ENCODE measurements at places on chromosomes 5 and 9. TPM values are rescaled to one million over a fixed set of nuclear protein-coding genes. Genes with fewer than 3 reads are reported as not detected.

- H3K4me1 ChIP-seq, result no peaks in the 10 kb centered on the region
- H3K36me3 ChIP-seq, result no peaks in the 10 kb centered on the region
- no peak overlapping the region for H3K4me3 ChIP-seq
- DNase-seq, result no peak
Measured at GRCh38 chr9:8179381-8180053, 379.9 kb upstream of the DMAC1 start.

- H3K36me3 ChIP-seq, result no peaks in the 10 kb centered on the region
- no peak for DNase-seq
- H3K27me3 ChIP-seq, result no peaks in the 10 kb centered on the region
- H3K27ac ChIP-seq, result no peak overlapping the region
Measured at GRCh38 chr5:116130471-116130870, 45.6 kb downstream of the COMMD10 start.

GARNL3 gene
- total RNA-seq, result 34.4 TPM

DPH7 gene
- total RNA-seq, result 62.4 TPM

GRCh38 chr9:107906074-107906473 lies 416.5 kb upstream of the KLF4 start:
- H3K27ac ChIP-seq, result no peak overlapping the region
- no peak for DNase-seq
- H3K27me3 ChIP-seq, result no peaks in the 10 kb centered on the region

DNA sequence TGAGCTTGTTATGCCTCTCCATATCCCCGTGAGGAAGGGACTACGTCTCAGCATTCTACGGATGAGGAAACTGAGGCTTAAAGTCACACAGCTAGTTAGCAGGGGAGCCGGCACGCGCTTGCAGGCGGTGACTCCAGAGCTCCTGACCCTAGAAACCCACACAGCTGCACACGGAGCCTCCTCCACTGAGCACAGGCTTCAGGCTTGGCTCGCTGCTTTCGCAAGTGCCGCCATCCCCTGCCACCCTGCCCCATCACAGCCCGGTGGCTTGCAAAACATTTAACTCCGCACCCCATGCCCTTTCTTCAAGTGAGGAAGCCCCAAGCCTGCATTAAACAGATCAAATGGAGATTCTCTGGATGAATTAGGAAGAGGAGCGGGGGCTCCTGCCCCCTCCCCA lies 138.3 kb downstream of the HSD17B3 start:
- no peak overlapping the region for H3K4me3 ChIP-seq
- no peaks in the 10 kb centered on the region for H3K27me3 ChIP-seq
- DNase-seq, result no peak
- no peaks in the 10 kb centered on the region for H3K4me1 ChIP-seq
- no peak overlapping the region for H3K27ac ChIP-seq
- no peaks in the 10 kb centered on the region for H3K36me3 ChIP-seq

TMEM252 gene
- total RNA-seq, result not detected

DNA sequence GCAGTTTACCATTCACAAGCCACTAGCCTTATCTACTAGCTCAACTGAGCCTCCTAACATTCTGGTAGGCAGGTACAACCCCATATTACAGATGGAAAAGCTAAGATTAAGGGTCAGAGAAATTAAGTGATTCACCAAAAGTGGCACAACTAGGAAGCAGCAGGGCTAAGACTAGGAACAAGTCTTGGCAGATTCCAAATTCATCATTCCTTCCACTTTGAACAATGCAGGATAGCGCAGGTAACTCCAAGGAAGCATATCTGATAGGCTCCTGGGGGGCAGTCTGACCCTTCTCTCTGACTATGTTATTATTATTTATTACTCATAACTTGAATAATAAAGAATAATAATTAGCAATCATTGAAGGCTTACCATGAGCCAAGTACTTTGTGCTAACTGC lies 8.5 kb downstream of the HBEGF start:
- H3K27ac ChIP-seq, result no peak overlapping the region
- DNase-seq, result no peak
- H3K4me1 ChIP-seq, result no peaks in the 10 kb centered on the region
- no peaks in the 10 kb centered on the region for H3K27me3 ChIP-seq
- H3K36me3 ChIP-seq, result no peaks in the 10 kb centered on the region

DNA sequence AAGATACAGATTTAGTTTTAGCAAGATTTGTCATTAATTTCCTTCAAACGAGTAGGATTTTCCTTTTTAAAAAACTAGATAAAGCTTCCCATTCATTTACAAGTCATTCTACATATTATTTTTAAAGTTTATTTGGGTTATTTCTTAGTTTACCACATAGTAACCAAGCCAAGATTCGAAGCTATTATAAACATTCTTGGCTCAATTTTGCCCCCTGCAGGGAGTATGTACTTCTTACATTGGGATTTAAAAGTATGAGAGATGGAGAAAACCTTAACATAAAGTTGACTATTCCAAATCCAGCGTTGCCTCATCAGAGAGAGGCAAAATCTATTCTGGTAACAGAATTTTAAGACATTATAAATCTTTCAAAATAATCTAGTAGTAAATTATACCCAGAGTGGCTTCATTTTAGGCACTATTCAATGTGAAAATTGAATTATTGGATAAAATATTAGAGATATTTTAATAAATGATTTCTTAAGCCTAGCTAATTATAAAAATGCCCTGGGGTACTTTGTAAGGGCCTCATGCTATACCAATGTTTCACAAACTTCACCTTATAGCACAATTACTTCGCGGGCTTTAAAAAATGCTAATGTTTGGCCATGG lies 39.1 kb downstream of the FBN2 start:
- peak; percentile 45 for DNase-seq
- no peak overlapping the region for H3K27ac ChIP-seq
- no peaks in the 10 kb centered on the region for H3K27me3 ChIP-seq
- H3K36me3 ChIP-seq, result no peaks in the 10 kb centered on the region

DNA sequence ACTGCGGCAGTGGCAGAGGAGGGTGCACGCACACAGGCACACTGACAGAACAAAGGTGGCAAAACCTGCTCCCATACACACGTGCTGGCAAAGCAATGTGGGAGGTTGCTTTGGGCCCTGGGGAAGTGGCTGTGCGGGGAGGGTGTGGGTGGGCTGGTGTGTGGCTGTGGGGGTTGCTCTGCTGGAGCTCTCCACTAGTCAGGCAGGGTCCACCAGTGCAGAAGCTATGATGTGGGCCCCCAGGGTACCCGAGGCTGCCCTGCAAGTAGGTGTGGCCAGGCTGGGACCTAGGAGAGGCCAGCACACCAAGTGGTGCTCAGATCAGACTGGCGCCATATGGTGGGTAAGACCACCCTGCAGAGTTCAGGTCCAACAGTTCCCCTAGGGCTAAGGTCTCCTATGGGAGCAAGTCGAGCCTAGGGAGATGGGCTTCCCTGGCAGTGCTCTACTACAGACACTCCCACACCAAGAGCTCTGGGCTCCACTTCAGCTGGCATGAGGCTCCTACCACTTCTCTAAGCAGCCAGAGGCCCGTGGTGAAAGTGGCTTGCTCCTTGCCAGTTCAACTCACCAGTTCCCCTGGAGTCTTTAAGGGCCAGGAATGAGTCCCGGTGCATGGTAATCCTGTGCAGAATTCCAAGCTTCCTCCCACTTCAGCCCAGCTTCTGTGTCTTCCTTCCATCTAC lies 46.2 kb upstream of the IFNE start:
- H3K4me1 ChIP-seq, result no peaks in the 10 kb centered on the region
- no peaks in the 10 kb centered on the region for H3K36me3 ChIP-seq
- DNase-seq, result no peak
- no peak overlapping the region for H3K27ac ChIP-seq
- H3K4me3 ChIP-seq, result no peak overlapping the region
- peaks cover 3% of the 10 kb centered on the region for H3K27me3 ChIP-seq

DNA sequence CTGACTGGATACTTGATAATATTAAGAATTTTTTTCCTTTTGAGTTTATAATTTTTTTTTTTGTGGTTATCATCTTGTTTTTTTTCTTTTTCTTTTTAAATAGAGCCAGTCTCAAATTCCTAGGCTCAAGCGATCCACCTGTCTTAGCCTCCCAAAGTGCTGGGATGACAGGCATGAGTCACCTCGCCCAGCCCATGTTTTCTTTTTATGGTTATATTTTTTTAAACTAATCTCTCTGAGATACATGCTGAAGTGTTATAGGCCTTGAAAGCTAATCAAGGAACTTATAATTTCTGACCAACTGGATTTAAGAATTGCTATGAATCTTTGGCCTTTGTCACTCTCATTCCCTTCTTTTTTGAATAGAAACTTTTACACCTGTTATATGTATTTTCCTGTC lies 6.8 kb upstream of the AMACR start:
- H3K36me3 ChIP-seq, result no peaks in the 10 kb centered on the region
- H3K27me3 ChIP-seq, result no peaks in the 10 kb centered on the region
- H3K4me1 ChIP-seq, result no peaks in the 10 kb centered on the region
- no peak overlapping the region for H3K27ac ChIP-seq
- no peak overlapping the region for H3K4me3 ChIP-seq

- H3K27ac ChIP-seq, result no peak overlapping the region
- no peaks in the 10 kb centered on the region for H3K4me1 ChIP-seq
- H3K36me3 ChIP-seq, result no peaks in the 10 kb centered on the region
- DNase-seq, result no peak
Measured at GRCh38 chr9:104921067-104921741, 6.8 kb downstream of the ABCA1 start.

DNA sequence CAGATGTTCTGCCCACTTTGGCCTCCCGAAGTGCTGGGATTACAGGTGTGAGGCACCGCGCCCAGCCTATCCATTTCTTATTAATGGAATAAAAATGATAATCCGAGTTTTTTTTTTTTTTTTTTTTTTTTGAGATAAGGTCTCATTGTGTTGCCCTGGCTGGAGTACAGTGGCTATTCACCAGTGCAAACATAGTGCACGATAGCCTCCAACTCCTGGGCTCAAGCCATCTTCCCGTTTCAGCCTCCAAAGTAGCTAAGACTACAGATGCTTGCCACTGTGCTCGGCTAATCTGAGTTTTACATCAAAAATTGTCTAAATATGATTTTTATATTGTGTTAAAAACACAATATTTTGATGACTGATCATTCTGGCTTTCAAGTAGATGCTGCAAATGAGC lies 6.6 kb downstream of the GPR107 start:
- H3K27me3 ChIP-seq, result no peaks in the 10 kb centered on the region
- H3K36me3 ChIP-seq, result no peaks in the 10 kb centered on the region
- no peak overlapping the region for H3K4me3 ChIP-seq
- no peaks in the 10 kb centered on the region for H3K4me1 ChIP-seq
- no peak overlapping the region for H3K27ac ChIP-seq

- peak overlapping the region; percentile 40 for H3K4me3 ChIP-seq
- H3K27me3 ChIP-seq, result peaks cover 3% of the 10 kb centered on the region
- H3K36me3 ChIP-seq, result no peaks in the 10 kb centered on the region
- H3K4me1 ChIP-seq, result peaks cover 32% of the 10 kb centered on the region
Measured at GRCh38 chr9:137167277-137167746, 2.5 kb downstream of the LRRC26 start.

- DNase-seq, result no peak
- no peak overlapping the region for H3K27ac ChIP-seq
- H3K4me1 ChIP-seq, result no peaks in the 10 kb centered on the region
Measured at GRCh38 chr5:43973318-43973717, 370.3 kb downstream of the NNT start.

DNA sequence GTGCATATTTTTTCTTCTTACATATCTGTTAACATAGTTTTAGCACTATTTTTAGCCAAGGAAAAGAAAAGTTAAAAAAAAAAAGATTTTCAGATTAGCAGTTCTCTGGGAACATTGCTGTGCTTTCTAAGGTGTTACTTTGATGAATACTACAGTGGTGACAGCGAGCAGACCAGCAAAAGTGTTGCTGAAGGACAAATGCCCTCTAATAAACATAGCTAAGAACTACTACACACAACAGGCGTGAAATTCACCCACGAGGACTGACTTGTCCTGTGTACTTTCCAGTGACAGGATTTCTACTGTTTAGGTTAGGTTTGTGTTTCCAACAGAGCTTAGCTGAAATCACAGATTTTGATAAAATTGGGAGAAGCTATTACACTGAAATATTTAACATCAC lies 153.8 kb downstream of the HCN1 start:
- no peak overlapping the region for H3K27ac ChIP-seq
- no peaks in the 10 kb centered on the region for H3K27me3 ChIP-seq
- no peaks in the 10 kb centered on the region for H3K36me3 ChIP-seq

DNA sequence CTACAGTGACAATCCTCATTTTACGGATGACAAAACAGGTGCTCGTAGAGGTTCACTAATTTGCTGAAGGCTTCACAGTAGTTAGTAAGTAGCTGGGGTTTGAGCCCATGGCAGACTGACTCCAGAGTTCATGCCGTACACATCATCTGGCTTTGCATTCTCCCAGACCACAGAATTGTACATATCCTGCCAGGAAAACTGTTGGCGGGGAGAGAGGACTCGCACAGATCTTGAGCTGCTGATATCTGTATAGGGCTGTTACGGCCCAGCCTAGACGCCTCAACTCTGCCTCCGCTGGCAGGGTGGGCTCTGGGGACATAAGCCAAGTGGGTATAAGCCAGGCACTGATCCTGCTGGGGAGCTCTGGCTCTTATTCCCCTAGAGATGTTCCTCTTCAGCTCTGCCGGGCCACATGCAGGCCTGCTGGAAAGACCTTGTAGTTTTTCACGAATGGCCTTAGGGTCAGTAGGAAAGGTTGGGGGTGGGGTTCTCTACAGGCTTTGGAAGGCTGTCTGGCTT lies 16.3 kb downstream of the LARP1 start:
- H3K4me3 ChIP-seq, result no peak overlapping the region
- peak; percentile 10 for DNase-seq
- H3K27me3 ChIP-seq, result no peaks in the 10 kb centered on the region
- H3K36me3 ChIP-seq, result no peaks in the 10 kb centered on the region
- peak overlapping the region; percentile 12 for H3K27ac ChIP-seq
- peaks cover 6% of the 10 kb centered on the region for H3K4me1 ChIP-seq

- H3K36me3 ChIP-seq, result no peaks in the 10 kb centered on the region
- no peaks in the 10 kb centered on the region for H3K4me1 ChIP-seq
- H3K27me3 ChIP-seq, result no peaks in the 10 kb centered on the region
- DNase-seq, result no peak
- no peak overlapping the region for H3K27ac ChIP-seq
Measured at GRCh38 chr5:120690621-120691407, 226.7 kb downstream of the PRR16 start.

DNA sequence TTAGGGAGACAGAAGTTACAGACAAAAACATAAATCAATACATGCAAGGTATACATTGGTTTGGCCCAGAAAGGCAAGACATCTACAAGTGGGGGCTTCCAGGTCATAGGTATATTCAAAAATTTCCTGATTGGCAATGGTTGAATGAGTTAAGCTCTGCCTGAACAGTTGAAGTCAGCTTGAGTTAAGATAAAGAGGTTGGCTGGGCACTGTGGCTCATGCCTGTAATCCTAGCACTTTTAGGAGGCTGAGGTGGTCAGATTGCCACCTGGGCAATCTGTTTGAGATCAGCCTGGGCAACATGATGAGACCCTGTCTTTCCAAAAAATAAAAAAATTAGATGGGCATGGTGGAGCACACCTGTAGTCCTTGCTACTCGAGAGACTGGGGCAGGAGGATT lies 16.3 kb downstream of the TMC1 start:
- no peak overlapping the region for H3K4me3 ChIP-seq
- no peak for DNase-seq
- H3K4me1 ChIP-seq, result peaks cover 6% of the 10 kb centered on the region
- H3K27me3 ChIP-seq, result no peaks in the 10 kb centered on the region
- H3K36me3 ChIP-seq, result no peaks in the 10 kb centered on the region

CDH6 gene
- total RNA-seq, result 2.3 TPM

DNAH5 gene
- total RNA-seq, result 6.8 TPM

GRCh38 chr5:145801195-145801594 lies 33.9 kb downstream of the PRELID2 start:
- H3K36me3 ChIP-seq, result no peaks in the 10 kb centered on the region
- no peak overlapping the region for H3K4me3 ChIP-seq
- no peak for DNase-seq

All from prostate gland (tissue), 2 donors.